Activated CD4-positive, alpha-beta T cell treated with anti-CD3 and anti-CD28 coated beads, Interleukin-10, Interleukin-2, amounts not matched to agents 100 ng/mL and 50 ng/mL, durations not matched to agents 16 hours and 8 hours (primary cell): ENCODE measurements at places on chromosomes 7 and 10.

DNA sequence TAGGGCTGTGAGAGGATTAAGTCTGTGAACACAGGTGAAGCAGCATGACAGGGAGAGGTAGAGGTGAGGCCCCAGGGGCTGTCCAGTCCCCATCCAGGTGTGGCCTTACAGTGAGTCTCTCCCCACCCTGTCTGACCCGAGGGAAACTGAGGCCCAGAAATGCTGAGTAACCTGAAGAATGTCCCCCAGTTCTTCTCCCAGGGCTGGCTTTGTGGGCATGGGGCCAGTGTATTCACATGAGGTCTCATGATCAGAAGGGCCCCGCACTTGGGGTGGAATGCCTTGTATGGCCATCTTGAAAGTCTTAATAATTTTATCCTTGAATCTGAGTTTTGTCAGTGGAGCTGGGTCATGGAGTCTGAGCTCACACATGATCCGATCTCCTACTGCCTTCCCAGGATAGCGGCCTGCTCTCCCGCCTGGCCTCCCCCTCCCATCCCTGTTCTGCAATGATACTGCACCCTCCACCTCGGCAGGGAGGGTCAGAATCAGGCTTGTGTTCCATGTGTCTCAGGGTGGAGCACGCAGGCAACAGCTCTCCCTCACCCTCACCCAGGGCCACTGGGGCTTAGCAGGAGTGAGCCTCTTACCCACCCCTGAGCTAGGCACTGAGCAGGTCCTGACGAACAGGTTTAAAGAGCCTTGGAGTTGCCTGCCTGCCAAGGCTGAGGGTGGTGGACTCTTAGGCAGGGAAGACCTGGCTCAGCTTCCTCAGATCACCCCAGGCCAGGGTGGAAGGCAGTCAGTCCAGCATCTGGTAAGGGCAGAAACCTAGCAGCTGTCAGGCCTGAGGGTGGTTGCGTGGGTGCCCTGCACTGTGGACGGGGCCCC, 41.4 kb upstream of the NPFFR1 start:
- no peak for DNase-seq

DNA sequence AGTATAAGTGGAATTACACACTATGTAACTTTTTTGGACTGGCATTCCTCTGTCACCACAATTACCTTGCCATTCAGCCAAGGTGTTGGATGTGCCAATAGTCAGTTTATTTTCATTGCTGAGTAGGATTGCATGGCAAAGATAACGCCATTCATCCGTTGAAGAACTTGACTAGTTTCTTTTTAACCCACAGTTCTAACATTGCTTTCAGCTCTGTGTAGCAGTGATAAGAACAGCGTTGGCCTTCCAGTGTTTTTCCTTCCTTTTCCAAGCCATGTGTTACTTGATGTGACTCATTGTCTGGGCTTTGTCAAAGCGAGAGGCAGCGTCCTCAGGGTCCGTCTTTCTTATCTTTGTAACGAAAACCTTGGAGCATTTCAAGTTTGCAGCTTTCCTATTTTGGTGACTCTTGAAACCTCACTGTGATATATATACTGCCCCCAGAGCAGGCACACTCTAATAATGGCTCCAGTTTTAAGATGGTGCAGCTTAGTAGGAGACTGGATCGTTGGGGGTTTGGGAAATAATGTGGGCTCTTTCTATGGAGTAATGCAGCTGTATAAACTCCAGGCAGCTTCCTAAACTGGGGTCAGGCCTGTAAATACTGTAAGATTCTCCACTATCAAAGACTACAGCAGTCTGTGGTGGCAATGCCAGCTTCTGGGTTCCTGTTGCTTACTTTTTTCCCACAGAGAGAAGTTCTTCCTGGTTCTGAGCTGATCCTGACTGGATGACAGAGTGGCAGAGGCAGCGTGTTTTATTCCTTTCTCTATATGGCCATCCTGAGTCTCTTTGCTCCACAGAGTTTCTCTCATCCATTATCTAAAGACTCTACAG, 41.7 kb downstream of the AKR1E2 start:
- no peak for DNase-seq

DNA sequence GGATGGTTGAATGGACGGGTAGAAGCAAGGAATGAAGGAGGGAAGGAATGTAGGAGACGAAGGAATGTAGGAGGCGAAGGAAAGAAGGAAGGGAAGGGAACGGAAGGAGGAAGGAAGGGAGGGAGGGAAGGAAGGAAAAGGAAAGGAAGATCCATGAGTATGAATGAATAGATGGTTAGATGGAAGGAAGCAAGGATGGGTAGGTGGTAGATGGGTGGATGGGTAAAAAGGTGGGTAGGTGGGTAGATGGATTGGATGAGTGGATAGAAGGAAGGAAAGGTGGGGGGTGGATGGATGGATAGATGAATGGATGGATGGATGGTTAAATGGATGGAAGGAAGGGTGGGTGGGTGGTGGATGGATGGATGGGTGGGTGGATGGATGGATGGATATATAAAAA, 77.4 kb downstream of the RGS10 start:
- DNase-seq, result no peak

DNA sequence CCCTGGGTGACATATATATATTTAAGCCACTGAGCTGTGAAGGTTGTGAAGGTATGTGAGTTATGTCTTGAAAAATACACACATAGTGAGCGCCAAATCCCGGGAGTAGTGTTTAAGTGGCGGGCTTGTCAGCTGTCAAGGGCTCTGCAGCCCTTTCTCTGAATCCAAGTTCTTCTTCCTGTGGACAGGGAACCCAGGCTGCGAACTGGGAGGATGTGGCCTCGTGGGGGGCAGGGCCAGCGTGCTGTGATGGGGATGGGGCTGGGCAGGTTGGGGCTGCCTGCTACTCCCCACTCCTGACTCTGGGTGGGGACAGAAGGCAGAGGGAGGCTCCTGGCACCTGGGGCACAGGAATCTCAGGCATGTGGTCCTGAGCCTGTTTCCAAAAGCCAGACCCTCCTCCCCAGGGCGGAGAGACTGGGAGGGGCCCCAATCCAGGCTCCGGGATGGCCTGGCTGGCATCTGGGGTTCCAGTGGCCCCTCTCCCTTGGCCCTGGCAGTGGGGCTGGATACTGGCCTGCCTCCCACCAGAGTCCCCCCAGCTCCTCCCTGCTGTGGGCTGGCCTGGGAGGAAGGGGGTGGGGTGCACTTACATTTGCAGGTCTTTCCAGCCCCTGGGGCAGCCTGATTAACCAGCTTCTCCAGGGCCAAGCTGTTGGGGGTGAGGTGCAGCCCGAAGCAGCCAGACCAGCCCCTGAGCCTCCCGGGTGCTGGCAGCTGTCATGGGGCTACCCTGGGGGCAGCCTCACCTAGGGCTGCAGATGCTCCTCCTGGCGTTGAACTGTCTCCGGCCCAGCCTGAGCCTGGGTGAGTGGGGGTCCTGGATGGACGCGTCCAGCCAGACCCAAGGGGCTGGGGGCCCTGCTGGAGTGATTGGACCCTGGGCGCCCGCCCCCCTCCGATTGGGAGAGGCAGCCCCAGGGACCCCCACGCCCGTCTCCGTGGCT, at the start of gene UPK3B:
UPK3B (plus strand) TSS at position 622 of the 947 bp plus-strand sequence; CDS start at position 723, 101 bp downstream.
- DNase-seq, result no peak

GRCh38 chr10:27620430-27621397, 116.6 kb downstream of the RAB18 start:
- DNase-seq, result no peak

DNA sequence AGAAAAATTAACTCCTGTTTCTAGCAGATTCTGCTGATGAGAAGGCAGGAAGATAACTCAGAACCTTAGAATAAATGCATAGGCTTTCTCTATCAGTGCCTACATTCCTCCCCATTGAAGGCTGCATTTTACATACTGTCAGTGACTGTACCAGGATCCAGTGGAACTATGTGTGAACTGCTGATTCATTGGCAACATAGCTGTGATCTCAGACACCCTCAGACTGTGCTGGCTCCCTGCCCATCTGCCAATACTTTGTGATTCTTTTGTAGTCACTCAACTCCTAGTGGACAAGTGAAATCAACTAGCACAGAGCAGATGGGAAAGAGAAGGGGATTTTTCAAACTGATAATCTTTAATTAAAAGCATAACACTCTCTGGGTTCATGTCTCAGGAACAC, 375.8 kb downstream of the MDFIC start:
- DNase-seq, result no peak

- no peak for DNase-seq
Observed at GRCh38 chr7:48097521-48098231, 8.6 kb downstream of the UPP1 start.

DNA sequence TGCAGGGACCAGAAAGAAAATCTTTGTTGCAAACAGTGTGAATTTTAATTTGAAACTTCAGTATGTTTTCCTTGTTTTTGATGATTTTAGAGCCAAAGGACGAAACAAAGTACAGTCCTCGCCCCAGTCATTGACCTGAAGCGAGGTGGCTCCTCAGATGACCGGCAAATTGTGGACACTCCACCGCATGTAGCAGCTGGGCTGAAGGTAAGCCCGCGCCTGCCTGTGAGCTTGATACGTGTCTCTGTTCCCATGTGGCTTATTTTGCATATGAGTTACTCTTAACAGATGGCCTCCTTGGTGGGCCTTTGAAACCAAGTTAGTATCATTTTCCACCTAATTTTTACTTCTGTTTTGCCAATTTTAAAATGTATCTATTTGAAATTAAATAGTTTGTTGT, 12.3 kb downstream of the RBM17 start:
- DNase-seq, result no peak

- peak; percentile 52 for DNase-seq
Observed at GRCh38 chr7:55130395-55131141, 111.8 kb downstream of the EGFR start.

DNA sequence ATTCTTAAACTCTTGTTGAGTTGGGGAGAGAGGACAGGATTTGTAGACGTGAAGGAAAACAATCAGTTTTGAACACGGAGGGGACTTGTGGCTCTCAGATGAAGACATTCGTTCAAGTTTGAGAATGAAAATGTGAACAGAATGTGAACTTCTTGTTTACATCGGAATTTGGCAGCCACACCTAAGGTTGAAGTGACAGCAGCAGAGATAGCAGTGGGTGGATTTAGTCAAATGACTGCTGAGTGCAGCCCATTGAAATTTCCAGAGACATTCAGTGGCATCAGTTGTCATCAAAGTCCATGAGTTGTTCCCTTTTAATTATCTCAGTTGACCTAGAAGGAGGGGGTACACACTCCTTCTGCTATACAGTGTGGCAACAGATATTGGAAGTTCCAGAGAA, 280.0 kb downstream of the SEMA3D start:
- no peak for DNase-seq

GRCh38 chr7:51279391-51280023, 37.1 kb downstream of the COBL start:
- DNase-seq, result no peak

- no peak for DNase-seq
Observed at GRCh38 chr7:2495418-2496299, 19.5 kb upstream of the GRIFIN start.
